ENCODE measurements at places on chromosomes 4 and X.

- no peak for DNase-seq
Measured at GRCh38 chr4:90419124-90419711, 292.0 kb downstream of the CCSER1 start.

- DNase-seq = no peak
Measured at GRCh38 chrX:149527705-149528104, 13.1 kb upstream of the EOLA1 start.

- no peak for DNase-seq
Measured at GRCh38 chr4:185165605-185166063, 22.6 kb downstream of the SLC25A4 start.

- DNase-seq = no peak
Measured at GRCh38 chr4:40550196-40550595, 79.5 kb downstream of the RBM47 start.

DNA sequence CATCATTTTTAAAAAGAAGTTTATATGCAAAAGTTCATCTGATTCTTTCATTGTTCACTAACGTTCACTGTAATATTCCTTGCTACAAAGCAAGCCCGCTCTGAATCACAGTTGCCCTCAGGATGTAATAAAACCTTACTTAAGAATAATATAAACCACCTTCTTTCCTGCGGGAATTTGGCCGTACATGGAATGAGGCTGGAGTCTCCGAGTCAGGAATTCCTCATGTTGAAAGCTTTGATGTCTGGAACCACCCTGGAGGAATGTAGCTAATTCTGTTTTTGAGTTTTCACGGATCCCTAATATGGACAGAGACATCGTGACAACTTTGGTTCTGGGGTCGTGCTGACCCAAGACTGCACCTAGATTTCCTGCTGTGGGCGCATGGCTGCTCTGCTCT, 58.5 kb downstream of the CRLF2 start:
- no peak for DNase-seq

GRCh38 chr4:119098306-119098705, 37.3 kb upstream of the MYOZ2 start:
- no peak for DNase-seq

GRCh38 chr4:139645458-139645857, 20.2 kb upstream of the MGST2 start:
- DNase-seq = no peak

- DNase-seq = no peak
Measured at GRCh38 chrX:112786076-112786475, 54.6 kb downstream of the AMOT start.
